Natural killer cell (primary cell): ENCODE measurements at places on chromosomes 11 and 22.

- DNase-seq = no peak
- H3K27ac ChIP-seq = no peak overlapping the region
- H3K4me1 ChIP-seq = peaks cover 17% of the 10 kb centered on the region
- no peaks in the 10 kb centered on the region for H3K27me3 ChIP-seq
Measured at GRCh38 chr22:39364714-39365491, 15.1 kb downstream of the SYNGR1 start.

DNA sequence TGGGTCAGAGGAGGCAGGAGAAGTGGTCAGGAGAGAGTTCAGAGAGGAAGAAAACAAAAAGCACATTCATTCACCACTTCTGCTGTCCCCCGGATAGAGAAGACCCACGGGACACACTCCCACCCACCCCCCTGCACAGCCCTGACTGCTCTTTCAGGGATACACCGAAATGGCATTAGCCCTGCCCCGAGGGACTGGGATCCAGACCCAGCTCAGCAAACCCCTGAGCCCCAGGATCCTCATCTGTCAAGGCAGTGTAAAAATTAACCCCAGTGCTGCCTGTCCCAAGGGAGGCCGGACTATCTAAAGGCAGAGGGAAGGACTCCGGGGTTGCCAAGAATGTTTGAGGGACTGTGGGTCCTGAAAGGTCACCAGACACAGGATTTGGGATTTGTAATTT, 31.2 kb downstream of the TPBGL start:
- peaks cover 42% of the 10 kb centered on the region for H3K4me1 ChIP-seq
- no peak overlapping the region for H3K4me3 ChIP-seq
- H3K36me3 ChIP-seq = peaks cover 51% of the 10 kb centered on the region
- DNase-seq = no peak
- H3K27ac ChIP-seq = no peak overlapping the region
- no peaks in the 10 kb centered on the region for H3K27me3 ChIP-seq

- H3K4me1 ChIP-seq = peaks cover 2% of the 10 kb centered on the region
- H3K27ac ChIP-seq = no peak overlapping the region
- no peaks in the 10 kb centered on the region for H3K27me3 ChIP-seq
- no peak overlapping the region for H3K4me3 ChIP-seq
Measured at GRCh38 chr11:45158210-45158731, 11.8 kb downstream of the PRDM11 start.

- no peaks in the 10 kb centered on the region for H3K36me3 ChIP-seq
- no peak overlapping the region for H3K4me3 ChIP-seq
- no peak for DNase-seq
- no peaks in the 10 kb centered on the region for H3K4me1 ChIP-seq
- no peak overlapping the region for H3K27ac ChIP-seq
Measured at GRCh38 chr11:74736031-74736430, 4.8 kb upstream of the CHRDL2 start.

GRCh38 chr11:65353376-65353775, 1.2 kb upstream of the TIGD3 start:
- no peaks in the 10 kb centered on the region for H3K27me3 ChIP-seq
- no peak for DNase-seq
- H3K27ac ChIP-seq = no peak overlapping the region
- H3K4me1 ChIP-seq = peaks cover 19% of the 10 kb centered on the region
- peaks cover 31% of the 10 kb centered on the region for H3K36me3 ChIP-seq

DNA sequence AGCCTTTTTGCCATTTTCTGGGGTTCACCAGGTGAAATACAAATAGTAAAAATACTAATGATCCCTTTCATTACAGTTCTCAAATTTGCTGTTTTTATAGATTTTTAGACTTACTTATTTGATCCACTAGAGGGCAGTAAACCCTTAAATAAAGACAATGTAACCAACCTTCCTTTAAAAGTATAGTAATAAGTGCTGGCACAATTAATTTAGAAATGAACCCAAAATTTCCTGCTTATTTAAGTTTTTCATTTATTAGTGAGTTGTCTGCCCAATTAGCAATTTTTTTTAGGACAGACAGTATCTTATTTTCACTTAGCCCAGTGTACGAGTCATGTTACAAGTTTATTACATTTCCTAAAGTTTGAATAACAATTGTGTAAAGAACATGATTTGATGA, 4.7 kb downstream of the DDIAS start:
- peaks cover 8% of the 10 kb centered on the region for H3K4me1 ChIP-seq

DNA sequence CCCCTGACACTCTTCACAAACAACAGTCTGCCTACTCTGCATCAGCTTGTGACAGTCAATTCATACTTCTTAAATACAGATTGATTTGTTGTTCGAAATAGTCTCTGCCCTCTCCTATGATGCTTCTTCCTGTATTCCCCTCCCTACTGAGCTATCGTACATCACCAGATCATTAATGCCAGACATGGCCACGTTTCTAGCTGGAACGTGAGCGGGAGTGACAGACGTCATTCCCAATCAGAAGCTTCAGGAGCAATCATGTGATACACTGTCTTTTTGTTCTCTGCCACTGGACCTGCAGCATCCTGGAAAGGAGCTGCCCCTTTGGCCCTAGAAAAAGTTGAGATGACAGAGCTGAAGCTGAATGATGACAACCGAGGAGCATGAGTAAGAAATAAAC, 48.5 kb downstream of the CSNK2A3 start:
- DNase-seq = no peak
- no peaks in the 10 kb centered on the region for H3K27me3 ChIP-seq
- H3K36me3 ChIP-seq = no peaks in the 10 kb centered on the region
- H3K27ac ChIP-seq = no peak overlapping the region

- no peaks in the 10 kb centered on the region for H3K4me1 ChIP-seq
- no peak for DNase-seq
- no peaks in the 10 kb centered on the region for H3K36me3 ChIP-seq
- no peak overlapping the region for H3K4me3 ChIP-seq
- H3K27ac ChIP-seq = no peak overlapping the region
Measured at GRCh38 chr11:12927221-12927620, 81.9 kb upstream of the RASSF10 start.

GRCh38 chr22:43554694-43555365, 143.0 kb downstream of the MPPED1 start:
- H3K27ac ChIP-seq = no peak overlapping the region
- no peaks in the 10 kb centered on the region for H3K36me3 ChIP-seq
- no peaks in the 10 kb centered on the region for H3K4me1 ChIP-seq
- H3K4me3 ChIP-seq = no peak overlapping the region

DNA sequence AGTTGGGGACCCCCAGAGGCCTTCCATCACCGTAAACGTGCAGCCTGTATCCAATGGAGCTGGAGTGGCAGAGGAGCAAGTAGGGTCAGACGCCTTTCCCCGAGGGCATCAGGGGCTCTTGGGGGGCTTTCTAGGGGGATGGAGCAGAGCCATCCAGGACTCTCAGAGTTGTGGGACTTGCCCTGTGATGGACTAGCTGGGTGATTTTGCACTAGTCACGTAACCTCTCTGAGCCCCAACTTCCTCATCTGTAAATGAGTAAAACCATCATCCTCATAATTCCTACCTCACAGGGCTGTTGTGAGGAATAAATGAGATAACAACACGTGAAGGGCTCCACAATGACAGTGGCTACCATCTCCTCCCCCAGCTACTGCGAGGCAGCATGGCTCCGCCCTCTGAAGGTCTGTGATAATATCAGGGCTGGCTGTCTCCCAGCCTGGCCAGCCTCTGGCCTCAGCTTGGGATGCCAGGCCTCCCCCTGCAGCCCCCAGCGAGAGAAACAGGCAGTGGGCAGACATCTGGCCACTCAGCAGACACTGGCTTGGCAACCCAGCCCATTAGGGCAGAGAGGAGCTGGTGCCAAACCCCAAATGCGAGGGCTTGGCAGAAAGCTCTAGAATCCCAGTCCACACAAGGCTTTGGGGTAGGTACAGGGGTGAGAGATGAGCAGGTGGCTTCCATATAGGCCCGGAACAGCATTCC, 6.7 kb downstream of the USP2 start:
- H3K27ac ChIP-seq = no peak overlapping the region
- no peaks in the 10 kb centered on the region for H3K27me3 ChIP-seq
- no peak for DNase-seq
- H3K4me1 ChIP-seq = peaks cover 13% of the 10 kb centered on the region
- H3K4me3 ChIP-seq = no peak overlapping the region

GRCh38 chr22:22716136-22716665, 71.8 kb downstream of the GGTLC2 start:
- H3K4me3 ChIP-seq = no peak overlapping the region
- no peak overlapping the region for H3K27ac ChIP-seq
- H3K27me3 ChIP-seq = no peaks in the 10 kb centered on the region
- peaks cover 51% of the 10 kb centered on the region for H3K4me1 ChIP-seq
- no peaks in the 10 kb centered on the region for H3K36me3 ChIP-seq

DNA sequence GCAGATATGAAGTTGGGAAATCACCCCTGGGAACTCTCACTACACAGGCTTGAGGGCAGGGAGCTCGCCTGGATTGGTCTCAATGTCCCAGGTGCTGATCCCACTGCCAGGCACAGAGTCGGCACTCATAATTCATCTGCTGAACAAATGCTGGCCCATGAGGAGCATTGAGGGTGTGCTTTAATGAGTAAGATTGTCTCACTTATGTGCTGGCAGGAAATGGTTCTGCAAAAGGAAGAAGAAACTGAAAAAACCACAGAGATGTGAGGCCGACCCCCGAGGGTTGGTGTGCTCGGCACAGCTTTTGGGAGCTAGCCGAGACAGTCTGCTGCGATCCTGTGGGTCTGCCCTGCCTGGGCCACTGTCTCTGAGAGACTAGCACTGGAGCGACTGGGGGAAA, 9.4 kb downstream of the PLAAT2 start:
- H3K27me3 ChIP-seq = no peaks in the 10 kb centered on the region
- H3K4me1 ChIP-seq = peaks cover 48% of the 10 kb centered on the region
- no peak overlapping the region for H3K4me3 ChIP-seq
- peak; percentile 71 for DNase-seq
- no peaks in the 10 kb centered on the region for H3K36me3 ChIP-seq

GRCh38 chr11:128346804-128347203, 240.6 kb downstream of the ETS1 start:
- peaks cover 17% of the 10 kb centered on the region for H3K4me1 ChIP-seq
- DNase-seq = peak; percentile 24
- no peak overlapping the region for H3K27ac ChIP-seq
- no peaks in the 10 kb centered on the region for H3K36me3 ChIP-seq

DNA sequence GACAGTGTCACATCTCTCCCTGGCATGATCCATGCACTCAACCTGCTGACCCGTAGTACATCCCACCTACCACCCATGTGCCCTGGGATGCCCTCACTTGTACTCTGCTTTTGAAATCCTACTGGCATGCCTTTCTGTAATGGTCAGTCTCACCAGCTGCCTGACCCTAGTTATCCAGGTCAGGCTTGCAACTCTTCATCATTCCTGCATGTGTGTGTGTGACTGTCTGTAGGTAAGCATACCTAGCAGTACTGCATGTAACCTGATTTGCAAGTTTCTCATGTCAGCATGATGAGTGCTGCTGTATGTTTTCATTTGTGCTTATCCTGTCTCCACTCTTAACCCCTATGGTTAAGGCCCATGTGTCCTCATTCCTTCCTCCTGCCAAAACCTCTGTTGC, 202.0 kb upstream of the MTNR1B start:
- H3K4me3 ChIP-seq = no peak overlapping the region
- DNase-seq = no peak
- H3K27me3 ChIP-seq = no peaks in the 10 kb centered on the region
- H3K4me1 ChIP-seq = peaks cover 6% of the 10 kb centered on the region
- H3K36me3 ChIP-seq = no peaks in the 10 kb centered on the region
